Stimulated activated CD8-positive, alpha-beta memory T cell treated with anti-CD3 and anti-CD28 coated beads, Interleukin-4, amount 100 ng/mL, for 1 hour (primary cell): ENCODE measurements at places on chromosomes 13 and 19.

DNA sequence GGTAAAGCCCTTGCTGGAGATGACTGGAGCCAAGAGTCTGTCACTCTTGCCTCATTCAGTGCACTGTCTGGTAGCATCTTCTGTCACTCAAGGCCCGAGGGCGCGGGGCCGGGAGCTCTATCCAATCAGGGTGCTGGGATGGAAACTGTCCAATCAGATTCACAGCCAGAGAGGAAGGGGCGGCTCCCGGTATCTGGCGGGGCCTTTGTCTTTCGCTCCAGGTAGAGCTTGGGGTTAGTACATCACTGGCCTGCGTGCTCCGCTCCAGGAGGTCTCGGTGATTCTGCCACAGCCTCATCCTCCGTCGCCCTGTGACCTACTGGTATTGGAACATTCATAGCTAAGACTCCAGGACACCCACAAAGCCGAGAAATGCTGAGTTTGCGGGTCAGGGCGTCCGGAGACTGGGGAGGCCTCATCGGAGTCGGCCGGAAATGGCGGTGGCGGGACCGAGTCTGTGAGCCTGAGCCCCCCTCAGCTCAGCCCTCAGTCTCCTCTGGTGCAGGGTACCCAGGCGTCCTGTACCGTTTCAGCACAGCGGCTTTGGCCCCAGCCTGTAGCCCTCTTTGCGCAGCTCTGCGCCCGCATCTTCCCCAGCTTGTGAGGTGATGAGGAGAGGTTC lies 20.6 kb upstream of the ZNF430 start:
- DNase-seq = peak; percentile 68

GRCh38 chr19:3404324-3405260 lies 38.2 kb downstream of the NFIC start:
- DNase-seq = no peak

DNA sequence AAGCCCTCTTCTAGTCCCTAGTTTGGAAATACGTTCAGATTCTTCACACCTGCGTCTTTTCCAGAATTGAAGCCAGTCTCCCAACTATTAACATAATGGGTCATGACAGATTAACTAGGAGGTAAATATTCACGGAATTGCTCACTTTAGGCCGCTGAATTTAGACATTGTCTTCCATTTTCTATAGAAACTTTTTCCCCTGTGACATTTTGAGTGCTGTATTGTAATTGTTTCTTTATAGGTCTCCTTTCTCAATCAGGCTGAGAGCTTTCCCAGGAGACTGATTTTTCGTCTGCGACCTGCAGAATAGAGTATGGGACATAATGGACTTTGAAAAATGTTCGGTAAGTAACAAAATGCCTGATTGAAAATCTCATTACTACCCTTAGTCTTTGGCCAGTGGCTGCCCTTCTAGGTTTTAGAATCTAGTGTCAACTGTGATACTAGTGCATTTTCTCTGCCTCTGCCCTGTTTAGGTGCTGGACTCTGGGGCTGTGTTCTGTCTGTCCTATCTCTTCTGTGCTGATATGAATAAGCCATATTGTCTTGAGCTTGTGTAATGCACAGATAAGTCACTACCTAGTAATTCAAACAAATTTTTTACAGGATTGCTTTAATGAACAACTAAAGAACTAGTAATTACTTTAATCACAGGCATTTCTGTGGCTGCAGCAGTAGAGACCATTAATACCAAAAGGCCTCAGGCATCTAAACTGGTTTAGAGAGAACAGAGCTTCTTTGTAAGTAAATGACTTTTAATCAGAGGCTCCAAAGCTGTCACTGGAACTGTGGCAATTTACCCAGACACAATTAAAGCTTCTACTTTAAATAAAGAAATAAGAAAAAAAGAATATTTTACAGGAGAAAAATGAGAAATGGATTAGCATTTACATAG lies 122.4 kb upstream of the FREM2 start:
- DNase-seq = no peak

- no peak for DNase-seq
Observed at GRCh38 chr19:29936409-29936808, 5.6 kb upstream of the URI1 start.

DNA sequence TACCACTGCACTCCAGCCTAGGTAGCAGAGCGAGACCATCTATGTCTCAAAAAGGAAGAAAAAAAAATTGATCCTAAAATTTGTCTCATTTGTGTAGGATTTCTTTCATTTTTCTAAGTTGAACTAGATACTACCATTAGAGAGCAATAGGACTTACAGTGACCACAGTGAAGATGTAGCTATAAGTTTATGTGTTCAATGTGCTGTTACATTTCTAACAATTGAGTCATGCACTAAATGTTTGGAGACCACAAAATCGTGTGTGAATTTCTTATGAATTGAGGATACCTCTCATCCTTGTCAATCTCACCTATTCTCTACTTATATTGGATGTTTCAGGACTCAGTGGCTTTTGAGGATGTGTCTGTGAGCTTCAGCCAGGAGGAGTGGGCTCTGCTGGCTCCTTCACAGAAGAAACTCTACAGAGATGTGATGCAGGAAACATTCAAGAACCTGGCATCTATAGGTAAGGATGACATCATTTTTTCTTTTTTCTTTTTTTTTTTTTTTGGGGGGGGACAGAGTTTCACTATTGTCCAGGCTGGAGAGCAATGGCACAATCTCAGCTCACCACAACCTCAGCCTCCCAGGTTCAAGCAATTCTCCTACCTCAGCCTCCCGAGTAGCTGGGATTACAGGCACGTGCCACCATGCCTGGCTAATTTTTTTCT lies 12.8 kb downstream of the ZNF791 start:
- no peak for DNase-seq

GRCh38 chr19:46791944-46792343 lies 3.5 kb upstream of the SLC1A5 start:
- DNase-seq = no peak

DNA sequence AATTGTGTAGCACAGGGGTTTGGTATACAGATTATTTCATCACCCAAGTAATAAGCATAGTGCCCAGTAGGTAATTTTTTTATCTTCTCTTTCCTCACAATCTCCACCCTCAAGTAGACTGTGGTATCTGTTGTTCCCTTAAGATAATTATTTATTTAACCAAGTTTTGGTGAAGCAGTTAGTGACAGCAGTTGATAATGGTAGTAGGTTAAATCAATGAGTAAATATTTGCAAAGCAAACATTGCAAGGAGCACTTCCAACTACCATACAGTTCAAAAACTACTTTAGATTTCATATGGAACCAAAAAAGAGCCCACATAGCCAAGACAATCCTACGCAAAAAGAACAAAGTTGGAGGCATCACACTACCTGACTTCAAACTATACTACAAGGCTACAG lies 291.8 kb downstream of the KCTD12 start:
- DNase-seq = no peak

GRCh38 chr13:113425941-113426590 lies 27.2 kb downstream of the ADPRHL1 start:
- no peak for DNase-seq

DNA sequence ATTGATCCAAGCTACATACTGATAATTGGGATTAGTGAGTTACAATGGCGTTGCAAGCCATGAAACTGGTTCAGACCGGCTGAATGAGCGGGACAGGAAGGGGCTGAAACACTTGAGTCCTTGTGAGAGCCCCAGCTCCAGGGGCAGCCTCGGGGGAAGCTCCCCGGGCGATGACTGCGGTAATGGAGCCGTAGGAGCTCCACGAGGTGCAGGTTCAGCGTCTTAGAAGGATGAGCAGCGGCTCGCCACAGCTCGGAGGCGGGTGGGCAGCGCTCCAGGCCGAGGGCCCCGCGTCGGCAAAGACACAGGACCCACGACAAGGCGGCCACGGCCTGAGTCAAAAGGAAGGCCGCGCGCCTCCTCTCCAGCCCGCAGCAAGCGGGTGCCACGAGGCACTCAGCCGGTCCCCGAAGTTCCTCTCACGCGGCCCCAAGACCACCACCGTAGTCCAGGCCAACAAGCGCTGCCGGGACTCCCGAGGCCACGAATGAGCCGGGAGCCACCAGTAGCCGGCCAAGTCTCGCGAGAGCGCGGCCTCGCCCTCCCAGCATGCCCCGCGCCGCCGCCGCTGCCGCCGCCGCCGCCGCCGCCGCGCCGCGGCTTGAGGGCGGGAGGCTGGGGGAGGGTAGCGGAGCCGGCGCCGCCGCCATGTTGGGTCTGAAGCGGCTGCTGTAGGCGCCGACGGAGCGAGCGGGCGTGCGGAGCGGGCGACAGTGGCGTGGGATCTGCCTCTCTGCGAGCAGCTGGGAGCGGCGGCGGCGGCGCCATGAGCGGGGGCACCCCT lies at the start of gene LSM14A:
Gene LSM14A (plus strand): TSS at position 628 of the 784 bp plus-strand sequence. CDS start 139 bp downstream, at position 767.
- peak; percentile 74 for DNase-seq

DNA sequence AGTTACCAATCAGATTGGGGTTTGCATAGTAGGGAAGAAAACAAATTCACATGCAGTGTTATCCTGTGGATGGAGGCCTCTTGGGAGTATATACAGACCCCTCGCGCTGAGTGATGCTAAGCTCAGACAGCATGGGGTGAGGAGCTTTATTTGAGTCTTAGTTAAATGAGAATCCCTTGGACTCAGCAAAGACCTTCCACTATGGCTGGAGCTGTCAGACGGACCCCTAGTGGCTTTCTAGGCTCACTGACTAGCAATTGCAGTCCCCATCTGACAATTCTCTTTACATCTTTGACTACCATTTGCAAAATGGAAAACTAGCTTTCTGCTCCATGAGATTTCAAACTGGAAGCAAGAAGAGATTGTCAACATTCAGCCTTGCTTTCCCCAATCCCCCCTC lies 90.4 kb downstream of the STOML3 start:
- DNase-seq = no peak

DNA sequence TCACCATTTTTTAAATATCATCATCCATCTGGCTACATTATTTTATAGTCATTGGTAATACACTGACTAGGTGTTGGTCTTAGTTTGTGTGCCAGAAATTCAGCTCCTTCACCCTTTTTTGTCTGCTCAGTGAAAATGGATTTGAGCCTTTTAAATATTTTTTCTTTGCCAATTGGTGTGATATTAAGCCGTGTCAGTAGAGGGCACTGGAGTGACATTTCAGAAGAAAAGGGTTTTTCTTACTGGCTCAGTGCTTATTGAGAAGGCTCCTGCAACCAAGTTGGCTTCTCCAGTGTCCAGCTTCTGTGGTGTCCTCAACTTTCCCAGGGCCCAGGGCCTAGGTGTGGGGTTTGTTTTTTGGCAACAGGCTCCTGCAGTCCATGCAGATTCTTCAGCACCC lies 546.6 kb downstream of the DACH1 start:
- DNase-seq = no peak

- no peak for DNase-seq
Observed at GRCh38 chr13:112771139-112771876, 81.5 kb downstream of the ATP11A start.

- DNase-seq = no peak
Observed at GRCh38 chr19:47020132-47020805, 632 bp downstream of the NPAS1 start.

DNA sequence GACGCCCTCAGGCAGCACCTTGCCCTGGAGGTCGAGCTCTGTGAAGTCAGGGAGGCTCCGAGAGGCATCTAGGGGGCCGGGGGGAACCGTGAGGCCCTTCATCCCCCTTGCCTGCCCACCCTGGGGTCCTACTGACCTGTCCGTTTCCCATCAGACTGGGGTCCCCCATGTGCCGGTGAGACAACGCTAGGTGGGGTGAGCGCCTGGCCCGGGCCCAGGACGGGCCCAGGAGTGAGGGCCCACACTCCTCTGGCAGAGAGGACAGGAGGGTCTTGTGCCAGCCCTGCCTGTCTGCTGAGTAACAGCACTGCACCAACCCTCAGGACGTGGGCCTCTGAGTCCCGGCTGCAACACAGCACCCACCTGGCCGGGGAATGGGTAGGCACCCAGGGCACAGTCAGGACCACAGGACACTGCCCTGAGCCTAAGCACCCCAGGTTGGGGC lies 14.4 kb downstream of the DCAF15 start:
- no peak for DNase-seq

DNA sequence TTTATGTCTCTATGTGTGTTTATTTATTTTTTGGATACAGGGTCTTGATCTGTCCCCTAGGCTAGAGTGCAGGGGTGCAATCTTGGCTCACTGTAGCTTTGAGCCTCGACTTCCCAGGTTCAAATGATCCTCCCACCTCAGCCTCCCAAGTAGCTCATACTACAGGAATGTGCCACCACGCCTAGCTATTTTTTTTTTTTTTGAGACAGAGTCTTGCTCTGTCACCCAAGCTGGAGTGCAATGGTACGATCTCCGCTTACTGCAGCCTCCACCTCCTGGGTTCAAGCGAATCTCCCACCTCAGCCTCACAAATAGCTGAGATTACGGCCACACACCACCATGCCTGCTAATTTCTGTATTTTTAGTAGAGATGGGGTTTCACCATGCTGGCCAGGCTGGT lies 5.0 kb upstream of the ANGPTL4 start:
- no peak for DNase-seq
